ENCODE measurements at places on chromosomes 7 and 10. TPM values are rescaled to one million over a fixed set of nuclear protein-coding genes. Genes with fewer than 3 reads are reported as not detected.

Gene SGCE
- total RNA-seq, result 93.2 TPM

Gene HOXA11
- total RNA-seq, result not detected

GRCh38 chr7:99709260-99709659, 25.7 kb downstream of the CYP3A7 start:
- DNase-seq, result no peak

DNA sequence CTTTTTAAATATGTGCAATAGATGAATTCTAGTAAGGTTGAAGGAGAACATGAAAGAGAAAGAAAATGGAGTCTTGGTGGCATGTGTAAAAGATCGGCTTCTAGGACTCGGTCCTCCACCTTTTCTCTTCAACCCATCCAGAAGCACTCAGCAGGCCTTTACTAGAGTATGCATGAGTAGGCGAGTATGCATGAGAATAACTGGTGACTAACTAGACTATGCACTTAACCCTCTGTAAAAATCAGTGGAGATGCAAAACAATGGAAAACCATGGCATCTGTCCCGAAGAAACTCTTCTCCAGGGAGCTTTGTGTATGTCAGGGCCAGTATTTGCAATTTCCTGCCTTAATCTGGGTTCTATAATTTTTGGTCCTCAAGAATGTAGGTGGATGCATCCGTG, 40.0 kb upstream of the GRB10 start:
- no peak for DNase-seq

- DNase-seq, result no peak
Measured at GRCh38 chr10:128068398-128069285, 57.6 kb downstream of the MKI67 start.
